ENCODE measurements at places on chromosomes 7 and 10.

DNA sequence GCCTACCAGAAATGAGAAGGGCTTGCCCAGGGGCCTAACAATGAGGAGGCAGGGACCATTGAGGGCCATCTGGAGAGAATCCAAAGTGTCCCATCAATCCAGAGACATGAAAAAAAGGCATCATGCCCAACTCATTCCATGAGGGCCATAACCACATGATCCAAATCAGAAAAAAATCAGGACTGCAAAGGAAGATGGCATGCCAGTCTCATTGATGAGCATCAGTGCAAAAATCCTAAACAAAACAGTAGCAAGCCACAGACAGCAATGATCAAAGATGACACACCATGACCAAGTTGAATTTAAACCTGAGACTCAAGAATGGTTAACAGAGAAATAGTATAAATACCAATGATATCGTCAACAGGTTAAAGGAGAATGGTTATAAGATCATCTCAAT is 7.0 kb upstream of the CYP3A4 start:
- peak; percentile 13 for DNase-seq

DNA sequence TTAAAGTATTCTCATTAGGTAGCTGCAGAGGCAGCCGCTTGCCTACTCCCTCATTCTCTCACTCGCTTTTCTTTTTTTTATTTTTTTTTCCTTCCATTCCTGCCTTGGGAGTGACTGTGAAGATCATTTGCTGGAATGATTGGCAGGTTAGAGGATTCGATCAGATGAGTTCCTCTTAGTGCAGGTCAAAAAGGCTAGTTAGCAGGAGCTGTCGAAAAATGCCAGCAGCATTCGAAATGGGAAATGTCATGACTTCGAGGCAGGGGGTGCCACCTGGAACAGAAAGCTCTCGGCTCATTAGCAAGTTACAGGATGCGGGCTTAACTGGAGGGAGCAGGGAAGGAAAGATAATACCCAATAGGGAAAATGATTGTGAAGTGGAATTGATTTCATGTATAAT is 137.5 kb upstream of the FZD1 start:
- DNase-seq = no peak

DNA sequence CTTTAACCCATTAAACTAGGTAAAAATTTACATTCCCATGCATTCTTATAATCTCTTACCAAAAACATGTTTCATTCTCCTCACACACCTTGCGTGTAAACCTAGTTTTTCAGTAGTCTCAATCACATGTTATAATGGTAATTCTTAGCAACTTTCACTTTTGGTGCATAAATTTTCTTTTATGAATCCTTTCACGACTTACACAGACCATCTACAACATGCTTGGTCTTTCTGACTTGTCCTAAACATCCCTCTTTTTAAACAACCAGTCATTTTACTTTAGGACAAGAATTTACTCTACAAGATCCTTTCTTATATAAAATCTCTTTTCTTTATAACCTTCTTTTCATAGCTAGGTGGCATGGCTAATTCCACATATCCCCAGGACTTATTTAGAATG is 25.8 kb downstream of the FBXL13 start:
- DNase-seq = no peak

- DNase-seq = no peak
These were observed 71.0 kb downstream of the CASD1 start for GRCh38 chr7:94580601-94581000.

- DNase-seq = no peak
These were observed 80.7 kb downstream of the FZD1 start for GRCh38 chr7:91344911-91345310.

All from vagina (tissue), 2 donors.